ENCODE measurements at places on chromosomes 4 and X. TPM values are rescaled to one million over a fixed set of nuclear protein-coding genes. Genes with fewer than 3 reads are reported as not detected.

DNA sequence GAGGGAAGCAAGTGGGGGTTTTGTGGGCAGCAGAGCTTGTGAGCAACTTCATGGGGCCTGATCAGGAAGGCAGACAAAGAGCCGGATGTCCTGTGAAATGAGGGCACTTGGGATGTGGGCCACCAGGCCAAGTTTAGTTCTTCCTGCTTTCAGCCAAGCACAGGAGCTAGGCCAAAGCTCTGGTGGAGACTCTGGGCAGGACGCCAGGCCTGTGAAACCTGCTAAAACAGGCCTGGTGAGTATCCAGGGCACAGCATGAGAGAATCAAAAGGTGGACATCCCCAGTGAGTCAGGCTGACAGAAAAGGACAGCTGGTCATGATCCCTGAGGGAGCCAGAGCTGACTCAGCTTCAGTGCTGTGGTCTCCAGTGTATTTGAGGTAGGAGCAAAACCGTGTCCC, 95.7 kb downstream of the NPNT start:
- DNase-seq: peak; percentile 90

DNA sequence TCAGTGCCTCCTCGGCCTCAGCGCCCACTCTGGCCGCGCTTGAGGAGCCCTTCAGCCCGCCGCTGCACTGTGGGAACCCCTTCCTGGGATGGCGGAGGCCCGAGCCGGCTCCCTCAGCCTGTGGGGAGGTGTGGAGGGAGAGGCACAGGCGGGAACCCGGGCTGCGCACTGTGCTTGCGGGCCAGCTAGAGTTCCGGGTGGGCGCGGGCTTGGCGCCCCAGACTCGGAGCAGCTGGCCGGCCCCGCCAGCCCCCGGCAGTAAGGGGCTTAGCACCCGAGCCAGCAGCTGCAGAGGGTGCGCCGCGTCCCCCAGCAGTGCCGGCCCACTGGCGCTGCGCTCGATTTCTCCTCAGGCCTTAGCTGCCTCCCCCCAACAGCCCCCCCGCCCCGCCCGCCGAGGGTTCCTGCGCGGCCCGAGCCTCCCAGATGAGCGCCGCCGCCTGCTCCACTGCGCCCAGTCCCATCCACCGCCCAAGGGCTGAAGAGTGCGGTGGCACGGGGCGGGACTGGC, 1137.0 kb downstream of the PCDH18 start:
- DNase-seq: no peak

- DNase-seq: no peak
Observed at GRCh38 chr4:168648929-168649328, 152.1 kb downstream of the PALLD start.

DNA sequence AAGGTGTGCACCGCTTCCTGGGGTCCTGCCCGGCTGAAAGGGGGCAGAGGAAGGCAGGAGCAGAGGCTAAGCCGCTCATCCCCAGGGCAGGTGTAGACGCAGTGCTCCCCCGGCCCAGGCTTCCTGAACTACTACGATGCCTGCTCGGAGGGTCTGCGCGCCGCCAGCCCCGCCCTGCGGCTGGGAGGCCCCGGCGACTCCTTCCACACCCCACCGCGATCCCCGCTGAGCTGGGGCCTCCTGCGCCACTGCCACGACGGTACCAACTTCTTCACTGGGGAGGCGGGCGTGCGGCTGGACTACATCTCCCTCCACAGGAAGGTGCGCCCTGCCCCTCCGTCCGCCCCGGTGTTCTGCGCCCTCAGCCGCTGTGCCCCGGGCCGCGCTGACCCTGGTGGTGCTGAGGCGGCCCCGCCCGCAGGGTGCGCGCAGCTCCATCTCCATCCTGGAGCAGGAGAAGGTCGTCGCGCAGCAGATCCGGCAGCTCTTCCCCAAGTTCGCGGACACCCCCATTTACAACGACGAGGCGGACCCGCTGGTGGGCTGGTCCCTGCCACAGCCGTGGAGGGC, 8.4 kb upstream of the SLC26A1 start:
- peak; percentile 49 for DNase-seq

- no peak for DNase-seq
Observed at GRCh38 chr4:83704786-83705185, 168.9 kb downstream of the GPAT3 start.

DNA sequence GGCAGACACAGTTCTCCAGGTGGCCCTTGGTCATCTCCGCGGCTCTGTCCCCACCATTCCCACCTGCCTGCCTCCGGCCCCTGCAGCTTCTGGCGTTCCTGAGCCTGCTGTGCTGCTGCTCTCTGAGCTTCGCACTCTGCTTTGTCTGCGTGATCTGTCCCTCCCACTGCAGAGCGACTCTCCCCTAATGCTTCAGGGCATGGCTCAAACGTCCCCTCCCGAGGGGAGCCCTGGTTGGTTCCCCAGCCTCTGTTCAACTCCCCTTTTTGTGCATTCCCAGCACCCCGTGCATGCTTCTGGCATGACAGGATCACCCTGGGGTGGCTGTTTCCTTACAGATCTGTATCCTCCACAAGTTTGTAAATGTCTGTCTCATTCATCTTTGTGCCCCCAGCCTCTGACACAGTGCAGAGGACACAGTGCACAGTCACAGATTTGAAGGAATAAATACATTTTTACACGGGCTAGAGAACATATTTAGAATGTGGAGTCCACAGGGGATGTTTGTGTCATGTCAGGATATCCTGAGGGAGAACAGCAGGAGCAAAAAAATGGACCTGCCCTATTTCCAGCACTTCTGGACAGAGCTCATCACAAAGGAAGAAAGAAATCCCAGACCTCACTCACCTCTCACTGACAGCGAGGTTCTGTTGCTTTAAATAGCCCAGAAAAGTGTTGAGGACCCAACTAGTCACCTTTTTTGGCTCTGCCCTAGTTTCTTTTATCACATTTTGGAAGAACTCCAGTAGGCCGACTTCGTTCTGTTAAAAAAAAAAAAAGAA, 72.6 kb downstream of the GATB start:
- no peak for DNase-seq

DNA sequence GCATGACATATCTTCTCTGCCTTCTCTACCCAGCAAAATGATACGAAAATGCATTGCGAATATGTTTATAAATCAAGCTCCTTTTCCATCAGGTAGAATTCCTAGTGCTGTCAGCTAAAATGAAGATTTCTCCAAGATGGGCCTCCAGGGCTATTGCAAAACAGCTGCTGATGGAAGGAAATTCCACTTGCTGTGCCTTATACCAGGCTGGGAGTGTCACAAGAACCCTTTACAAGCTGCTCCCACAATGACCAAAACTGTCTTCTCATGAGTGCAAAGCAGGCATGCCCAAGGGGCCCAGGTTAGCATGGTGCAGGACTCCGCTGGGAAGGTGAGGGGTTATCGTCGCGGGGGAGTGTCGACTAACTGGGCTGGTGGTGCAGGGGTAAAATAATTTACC, 8.7 kb downstream of the HNRNPH2 start:
- DNase-seq: no peak

DNA sequence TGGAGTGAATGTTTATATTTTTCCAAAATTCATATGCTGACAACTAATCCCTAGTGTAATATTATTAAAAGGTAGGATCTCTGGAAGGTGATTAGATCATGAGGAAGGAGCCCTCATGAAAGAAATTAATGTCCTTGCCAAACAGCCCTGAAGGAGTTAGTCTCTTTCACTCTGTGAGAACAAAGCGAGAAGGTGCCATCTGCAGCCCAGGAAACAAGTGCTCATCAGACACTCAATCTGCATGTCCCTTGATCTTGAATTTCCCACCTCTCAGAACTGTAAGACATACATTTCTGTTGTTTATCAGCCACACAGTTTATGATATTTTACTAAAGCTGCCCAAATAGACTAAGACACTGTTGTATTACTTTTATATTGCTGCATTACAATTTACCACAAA, 1283.4 kb downstream of the PCDH7 start:
- no peak for DNase-seq

GRCh38 chrX:123219916-123220315, 35.8 kb downstream of the GRIA3 start:
- peak; percentile 16 for DNase-seq

The JADE3 gene
- 5.7 TPM for total RNA-seq

The MAGEA1 gene
- not detected for total RNA-seq
